ENCODE measurements at places on chromosomes 11 and 22. TPM values are rescaled to one million over a fixed set of nuclear protein-coding genes. Genes with fewer than 3 reads are reported as not detected.

DNA sequence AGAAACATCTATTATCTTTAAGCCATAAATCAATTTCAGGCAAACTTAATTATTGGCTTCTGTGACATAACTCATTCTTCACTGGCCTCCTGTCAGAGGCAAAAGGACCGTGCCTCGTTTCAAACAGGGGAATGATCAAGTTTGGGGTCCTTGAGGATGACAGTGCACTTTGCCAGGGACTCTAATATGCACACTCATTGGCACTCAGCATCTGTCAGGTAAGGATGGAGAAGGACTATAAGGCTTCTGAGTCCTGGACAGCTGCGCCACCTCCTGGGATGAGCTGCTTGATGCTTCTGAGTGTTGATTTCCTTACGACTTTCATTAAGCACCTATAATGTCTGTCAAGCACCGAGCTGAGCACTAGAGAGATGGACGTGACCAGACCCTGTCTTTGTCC, 20.2 kb downstream of the BPIFC start:
- no peak for DNase-seq
- peaks cover 15% of the 10 kb centered on the region for H3K27me3 ChIP-seq
- H3K4me3 ChIP-seq, result no peak overlapping the region
- H3K4me1 ChIP-seq, result no peaks in the 10 kb centered on the region

GRCh38 chr11:2798951-2799761, 86.4 kb downstream of the CDKN1C start:
- DNase-seq, result peak; percentile 38

GRCh38 chr22:19150482-19151328, 613 bp upstream of the GSC2 start:
- no peaks in the 10 kb centered on the region for H3K4me1 ChIP-seq
- peaks cover 59% of the 10 kb centered on the region for H3K27me3 ChIP-seq

DNA sequence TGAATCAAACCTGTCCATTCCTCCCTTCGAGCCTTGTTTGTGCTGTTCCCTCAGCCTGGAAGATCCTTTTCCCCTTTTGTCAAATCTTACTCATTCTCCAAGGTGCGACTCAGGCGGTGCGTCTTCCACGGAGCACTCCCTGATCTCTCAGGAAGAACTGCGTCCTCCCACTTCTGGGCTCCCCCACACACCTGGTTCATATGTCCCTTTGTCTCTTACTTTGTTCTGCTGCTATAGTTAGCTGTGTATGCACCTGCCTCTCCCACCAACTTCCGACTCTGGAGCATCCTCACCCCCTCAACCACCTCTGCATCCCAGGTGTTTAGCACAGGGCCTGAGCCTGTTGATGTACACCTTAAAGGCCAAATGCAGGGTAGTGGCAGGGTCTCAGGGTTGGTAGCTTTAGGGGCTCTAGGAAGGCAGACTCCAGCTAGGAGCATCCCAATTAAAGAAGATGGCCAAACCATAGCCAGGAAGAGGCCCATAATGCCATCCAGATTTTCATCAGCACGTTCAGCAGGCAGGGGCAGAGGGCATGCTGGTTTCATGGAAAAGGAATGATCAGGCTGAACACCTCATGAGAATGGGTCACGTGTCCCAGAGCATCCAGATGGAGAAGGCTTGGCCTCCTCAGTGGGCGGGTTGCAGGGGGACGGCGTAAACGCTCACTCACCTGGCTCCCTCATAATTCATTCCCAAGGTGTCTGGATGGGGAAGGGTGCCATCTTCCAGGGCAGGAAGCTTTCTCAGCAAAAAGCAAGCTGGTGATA, 20.1 kb downstream of the PTPN5 start:
- DNase-seq, result no peak
- no peaks in the 10 kb centered on the region for H3K4me1 ChIP-seq
- H3K4me3 ChIP-seq, result no peak overlapping the region
- H3K27me3 ChIP-seq, result peaks cover 37% of the 10 kb centered on the region

GRCh38 chr11:112734207-112734606, 227.0 kb upstream of the NCAM1 start:
- H3K36me3 ChIP-seq, result no peaks in the 10 kb centered on the region
- no peaks in the 10 kb centered on the region for H3K4me1 ChIP-seq
- no peaks in the 10 kb centered on the region for H3K27me3 ChIP-seq
- peak; percentile 8 for DNase-seq
- H3K27ac ChIP-seq, result no peak overlapping the region

The OR51E2 gene
- total RNA-seq, result 0.72 TPM

The DGAT2 gene
- total RNA-seq, result 2.2 TPM

The MS4A12 gene
- total RNA-seq, result not detected

The RNF26 gene
- 3.4 TPM for total RNA-seq
